NCI-H1092 treated with DMSO at 0.1 percent for 48 hours (cell line): ENCODE measurements at places on chromosomes 12 and 14.

GRCh38 chr12:16857456-16857923 lies 251.5 kb upstream of the LMO3 start:
- DNase-seq = no peak

DNA sequence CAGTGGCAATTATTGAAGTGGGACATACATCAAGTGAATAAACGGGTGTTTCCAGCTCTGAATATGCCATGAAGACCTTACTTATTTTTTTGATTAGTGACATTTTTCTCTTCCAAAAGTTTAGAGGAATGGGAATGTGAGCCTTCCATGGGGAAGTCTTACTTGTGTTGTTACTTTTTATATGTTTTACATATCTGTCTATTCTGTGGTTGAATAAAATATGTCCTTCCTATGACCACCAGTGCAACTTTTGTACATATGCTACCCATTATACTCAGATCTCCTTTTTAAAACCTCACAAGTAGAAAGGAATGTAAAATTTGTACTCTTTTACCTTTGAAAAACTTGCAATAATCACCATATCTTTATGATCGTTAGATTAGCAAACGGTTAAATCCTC lies 132.7 kb downstream of the MSRB3 start:
- DNase-seq = no peak

DNA sequence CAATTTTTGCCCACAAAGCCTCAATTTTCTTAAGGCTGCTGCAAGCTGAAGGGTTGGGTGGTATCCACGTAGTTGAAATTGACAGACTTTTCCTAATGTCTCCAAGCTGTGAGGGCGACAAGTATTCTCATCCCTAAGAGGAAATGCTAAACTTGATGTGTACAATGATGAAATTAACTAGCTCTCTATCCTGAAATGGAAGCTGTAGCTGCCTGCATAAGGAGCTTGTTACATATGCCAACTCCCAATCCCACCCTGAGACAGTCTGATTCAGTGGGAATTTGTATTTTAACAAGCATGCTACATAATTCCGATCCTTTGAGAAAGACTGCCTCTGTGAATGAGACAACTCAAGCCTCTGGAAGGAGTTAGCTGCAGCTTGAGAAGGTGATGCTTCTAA lies 45.7 kb upstream of the MDM1 start:
- DNase-seq = no peak

GRCh38 chr14:58272588-58273372 lies 25.6 kb upstream of the ARID4A start:
- DNase-seq = no peak

DNA sequence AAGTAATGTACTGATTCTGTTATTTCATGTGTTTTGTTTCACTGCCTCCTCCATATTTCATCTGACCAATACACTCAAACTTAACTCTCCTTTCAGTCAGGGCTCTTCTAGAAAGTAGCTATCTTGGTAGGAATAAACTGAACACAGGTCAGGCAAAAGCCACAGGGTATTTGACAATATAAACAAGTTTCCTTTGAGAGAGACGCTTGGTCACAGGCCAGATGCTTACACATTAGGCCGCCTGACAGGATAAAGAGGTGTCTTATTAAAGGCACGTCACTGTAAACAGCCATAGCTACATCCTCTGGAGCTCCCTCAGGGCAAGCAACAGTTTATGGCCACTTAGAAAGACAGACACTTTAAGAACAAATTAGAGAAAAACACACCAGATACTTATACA lies 607.5 kb downstream of the SLC6A15 start:
- DNase-seq = no peak

- no peak for DNase-seq
Measured at GRCh38 chr14:75123991-75124390, 2.9 kb downstream of the NEK9 start.

DNA sequence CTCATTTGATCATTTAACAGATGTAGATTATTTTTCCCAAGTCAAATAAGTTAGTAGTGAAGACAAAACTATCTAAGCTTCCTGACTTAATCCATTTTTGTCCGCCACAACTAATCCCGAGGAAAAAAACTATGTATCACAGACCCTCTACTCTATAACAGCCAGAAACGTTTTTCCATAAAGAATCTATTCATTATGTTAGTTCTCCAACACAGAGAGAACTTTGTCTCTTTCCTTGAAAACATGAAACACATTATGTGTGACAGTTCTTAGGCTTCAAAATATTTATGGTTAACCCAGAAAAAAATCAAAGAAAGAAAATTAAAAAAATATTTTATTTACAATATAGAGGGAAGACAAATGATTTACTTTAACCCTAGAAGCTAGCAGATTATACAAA lies 100.1 kb downstream of the PLEKHG7 start:
- DNase-seq = no peak

DNA sequence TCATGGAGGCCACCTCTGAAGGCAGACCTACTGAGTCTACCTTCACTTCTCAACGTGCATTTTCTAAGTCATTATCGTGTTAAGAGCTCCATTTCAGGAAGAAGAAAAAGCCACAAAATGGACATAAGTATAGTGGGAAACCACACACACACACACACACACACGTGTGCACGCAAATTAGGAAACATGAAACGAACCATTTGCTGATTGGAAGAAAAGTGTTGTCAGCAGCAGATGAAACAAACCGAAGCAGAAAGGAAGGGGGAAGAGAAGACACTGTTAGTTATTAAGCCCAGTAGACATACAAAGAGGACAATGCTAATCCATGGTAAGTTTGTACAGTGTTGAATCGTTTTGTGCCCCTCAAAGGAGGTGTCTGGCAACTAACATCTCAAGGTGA lies 9.9 kb upstream of the VPS33A start:
- DNase-seq = no peak

DNA sequence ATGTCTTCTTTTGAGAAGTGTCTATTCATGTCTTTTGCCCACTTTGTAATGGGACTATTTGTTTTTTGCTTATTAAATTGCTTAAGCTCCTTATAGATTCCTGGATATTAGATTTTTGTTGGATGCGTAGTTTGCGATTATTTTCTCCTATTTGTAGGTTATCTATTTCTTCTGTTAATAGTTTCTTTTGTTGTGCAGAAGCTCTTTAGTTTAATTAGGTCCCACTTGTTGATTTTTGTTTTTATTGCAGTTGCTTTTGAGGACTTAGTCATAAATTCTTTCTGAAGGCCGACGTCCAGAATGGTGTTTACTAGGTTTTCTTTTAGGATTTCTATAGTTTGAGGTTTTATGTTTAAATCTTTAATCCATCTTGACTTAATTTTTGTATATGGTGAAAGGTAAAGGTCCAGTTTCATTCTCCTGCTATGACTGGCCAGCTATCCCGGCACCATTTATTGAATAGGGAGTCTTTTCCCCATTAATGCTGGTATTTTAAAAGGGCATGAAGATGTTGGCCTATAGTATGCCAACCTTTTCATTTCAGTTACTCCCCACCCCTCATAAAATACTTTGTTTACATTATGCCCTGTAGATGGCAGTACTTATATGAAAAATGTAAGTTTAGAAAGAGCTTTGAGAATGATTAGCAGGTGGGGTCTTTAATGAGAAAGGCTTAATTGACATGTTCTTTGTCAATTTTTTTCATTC lies 62.9 kb upstream of the PSMA6 start:
- peak; percentile 18 for DNase-seq

DNA sequence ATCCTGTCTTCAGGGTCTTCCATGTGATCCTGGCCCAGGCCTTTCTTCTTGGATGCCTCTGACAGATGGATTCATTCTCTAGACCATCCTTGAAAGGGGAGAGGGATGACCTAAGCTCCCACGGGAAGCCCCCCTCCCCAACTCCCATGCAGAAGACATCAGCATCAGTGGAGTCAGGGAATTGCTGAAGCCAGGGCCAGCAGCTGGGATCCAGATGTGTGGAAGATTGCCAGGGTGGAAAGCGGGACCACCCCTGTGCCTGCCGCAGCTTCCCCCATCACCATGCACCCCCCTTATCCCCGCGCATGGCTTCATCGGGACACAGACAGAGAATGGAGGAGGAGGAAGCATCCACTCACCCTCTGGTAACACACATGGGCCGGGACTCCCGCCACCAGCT lies 183.6 kb upstream of the PRMT8 start:
- no peak for DNase-seq

DNA sequence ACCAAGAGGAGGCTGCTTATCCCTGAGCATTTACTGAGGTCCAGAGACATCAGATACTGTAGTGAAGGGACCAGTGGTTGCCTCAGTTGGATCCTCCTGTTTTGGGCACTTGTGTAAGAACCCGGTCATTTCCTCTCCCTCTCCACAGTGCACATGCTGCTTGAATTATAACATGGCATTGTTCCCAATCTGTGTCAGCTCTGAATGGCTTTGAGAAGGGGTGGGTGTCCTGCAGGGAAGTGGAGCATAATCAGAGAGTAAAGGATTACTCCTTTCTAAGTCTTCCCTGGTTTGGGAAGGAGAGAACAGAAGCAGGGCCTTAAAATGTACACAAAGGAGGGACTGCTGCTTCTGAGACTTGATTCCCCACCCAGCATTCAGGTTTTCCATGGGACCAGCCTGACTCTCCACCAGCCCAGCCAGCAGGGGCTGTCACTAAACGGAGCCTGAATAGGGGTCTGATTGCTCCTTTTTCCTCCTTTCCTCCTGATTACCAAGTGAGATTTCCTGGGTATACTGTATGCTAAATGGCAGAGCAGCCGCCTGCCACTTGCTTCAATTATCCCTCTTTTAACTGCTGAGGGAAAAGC lies 78.4 kb downstream of the NRXN3 start:
- peak; percentile 77 for DNase-seq

DNA sequence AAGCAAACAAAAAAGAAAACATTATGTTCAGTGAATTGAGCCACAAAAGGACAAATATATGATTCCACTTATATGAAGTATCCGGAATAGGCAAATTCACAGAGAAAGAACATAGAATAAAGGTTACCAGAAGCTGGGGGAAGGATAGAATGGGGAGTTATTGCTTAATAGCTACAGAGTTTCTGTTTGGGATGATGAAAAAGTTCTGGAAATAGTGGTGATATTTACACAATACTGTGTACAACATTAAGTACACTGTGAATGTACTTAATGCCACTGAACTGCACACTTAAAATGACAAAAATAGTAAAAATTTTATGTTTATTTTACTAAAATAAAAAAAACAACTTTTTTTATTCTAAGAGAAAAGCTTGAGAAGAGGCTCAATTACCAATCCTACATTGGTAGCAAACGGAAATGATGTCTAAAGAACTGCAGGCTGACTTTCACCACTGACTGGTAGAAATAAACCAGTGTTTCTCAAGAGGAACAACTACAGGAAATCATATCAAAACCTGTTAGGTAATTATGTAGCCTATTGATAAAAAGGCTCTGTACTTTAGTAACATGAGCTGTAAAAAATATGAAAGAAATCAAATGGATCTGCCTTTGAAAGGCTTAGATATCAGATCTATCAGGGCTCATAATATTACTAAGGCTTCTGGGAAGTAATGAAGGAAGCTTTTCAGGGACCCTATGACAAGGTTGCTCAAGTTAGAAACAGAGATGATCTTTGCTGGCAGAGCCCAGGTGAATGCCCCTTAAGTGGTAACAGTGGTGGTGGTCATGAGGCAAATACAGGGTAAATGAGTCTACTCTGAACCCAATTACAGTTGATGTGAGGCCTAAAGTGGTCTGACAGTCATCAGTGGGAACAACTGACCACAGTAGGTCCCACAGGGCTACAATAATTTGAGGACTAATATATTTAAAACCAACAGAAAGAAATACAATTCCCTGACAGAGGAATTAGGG lies 41.3 kb downstream of the BAZ1A start:
- DNase-seq = no peak

DNA sequence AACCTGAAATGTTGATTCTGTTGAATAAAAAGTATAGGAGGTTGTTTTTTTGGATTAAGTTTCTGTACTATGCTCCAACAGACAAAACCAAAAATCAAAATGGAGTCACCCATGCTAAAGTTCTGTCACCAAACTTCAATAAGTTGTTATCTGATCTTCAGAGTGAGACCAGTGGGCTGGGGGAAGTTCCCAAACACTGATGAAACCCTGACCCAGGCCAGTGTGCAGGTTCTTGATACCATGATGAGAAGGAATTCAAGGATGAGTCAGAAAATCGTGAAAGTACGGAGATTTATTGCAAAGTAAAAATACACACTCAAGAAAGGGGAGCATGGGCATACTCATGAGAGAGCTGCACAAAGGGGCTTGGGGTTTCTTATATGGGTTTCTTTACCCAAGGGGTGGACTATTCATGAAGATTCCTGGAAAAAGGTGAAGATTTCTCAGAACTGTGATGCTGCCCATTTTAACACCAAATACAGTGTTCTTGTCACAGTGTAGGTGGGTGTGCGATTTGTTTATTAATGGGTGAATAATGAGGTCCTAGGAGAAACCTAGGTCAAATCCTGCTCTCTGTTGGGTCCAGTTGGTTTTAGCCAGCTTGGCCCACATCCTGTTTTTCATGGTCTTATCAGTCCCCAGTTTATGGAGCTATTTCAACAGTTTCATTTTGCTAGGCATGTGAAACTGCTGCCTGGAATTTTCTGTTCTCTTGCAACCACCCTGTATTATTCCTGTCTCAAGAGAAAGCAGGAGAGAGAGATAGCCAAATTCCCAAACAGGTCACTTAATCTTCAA lies 27.5 kb upstream of the DENND5B start:
- DNase-seq = no peak

GRCh38 chr14:24279301-24280186 lies 8.1 kb upstream of the RABGGTA start:
- no peak for DNase-seq

- DNase-seq = no peak
Measured at GRCh38 chr12:53067074-53067992, 11.9 kb downstream of the SPRYD3 start.

- DNase-seq = no peak
Measured at GRCh38 chr12:112096070-112096469, 12.5 kb downstream of the NAA25 start.

- DNase-seq = no peak
Measured at GRCh38 chr12:51449580-51450246, 25.1 kb downstream of the SLC4A8 start.

- no peak for DNase-seq
Measured at GRCh38 chr14:105014032-105014431, 6.9 kb downstream of the CDCA4 start.

- no peak for DNase-seq
Measured at GRCh38 chr14:95644981-95645380, 41.2 kb upstream of the TCL1B start.

DNA sequence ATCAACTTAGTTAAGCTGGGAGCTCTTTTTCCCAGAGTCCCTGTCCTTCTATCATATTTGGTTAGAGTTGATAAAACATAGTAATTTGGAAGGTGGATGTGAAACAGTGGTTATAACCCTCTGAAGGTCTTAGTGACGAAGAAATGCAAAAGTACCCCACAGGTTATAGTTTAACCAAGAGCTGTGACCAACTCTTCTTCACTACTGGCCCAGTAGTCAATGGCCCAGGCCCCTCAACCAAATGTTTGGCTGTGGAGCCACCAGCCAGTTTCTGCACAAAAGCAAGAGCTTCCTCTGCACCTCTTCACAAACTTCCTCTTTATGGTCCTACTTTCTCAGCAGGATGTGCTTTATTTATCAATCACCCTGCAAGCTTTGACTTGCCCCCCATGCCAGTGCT lies 132.6 kb downstream of the BMP4 start:
- no peak for DNase-seq

GRCh38 chr12:132167611-132168310 lies 23.5 kb downstream of the NOC4L start:
- DNase-seq = no peak
